Mesothelial cell of epicardium (in vitro differentiated cells): ENCODE measurements at places on chromosomes 1 and 21.

GRCh38 chr21:46393451-46393940, 65.2 kb upstream of the DIP2A start:
- no peak for DNase-seq

- DNase-seq: no peak
These were observed 480.2 kb upstream of the RUNX1 start for GRCh38 chr21:35529171-35529863.

- DNase-seq: no peak
These were observed 192.5 kb downstream of the HLX start for GRCh38 chr1:221071777-221072176.

GRCh38 chr1:36920801-36921405, 113.4 kb downstream of the GRIK3 start:
- DNase-seq: no peak

- no peak for DNase-seq
These were observed 99.1 kb downstream of the PLA2G4A start for GRCh38 chr1:186927884-186928283.
